ENCODE measurements at places on chromosomes 16 and 17.

GRCh38 chr17:55086635-55087058, 118.1 kb downstream of the STXBP4 start:
- no peak for DNase-seq

- DNase-seq, result no peak
Observed at GRCh38 chr16:52707676-52708337, 160.9 kb upstream of the TOX3 start.

DNA sequence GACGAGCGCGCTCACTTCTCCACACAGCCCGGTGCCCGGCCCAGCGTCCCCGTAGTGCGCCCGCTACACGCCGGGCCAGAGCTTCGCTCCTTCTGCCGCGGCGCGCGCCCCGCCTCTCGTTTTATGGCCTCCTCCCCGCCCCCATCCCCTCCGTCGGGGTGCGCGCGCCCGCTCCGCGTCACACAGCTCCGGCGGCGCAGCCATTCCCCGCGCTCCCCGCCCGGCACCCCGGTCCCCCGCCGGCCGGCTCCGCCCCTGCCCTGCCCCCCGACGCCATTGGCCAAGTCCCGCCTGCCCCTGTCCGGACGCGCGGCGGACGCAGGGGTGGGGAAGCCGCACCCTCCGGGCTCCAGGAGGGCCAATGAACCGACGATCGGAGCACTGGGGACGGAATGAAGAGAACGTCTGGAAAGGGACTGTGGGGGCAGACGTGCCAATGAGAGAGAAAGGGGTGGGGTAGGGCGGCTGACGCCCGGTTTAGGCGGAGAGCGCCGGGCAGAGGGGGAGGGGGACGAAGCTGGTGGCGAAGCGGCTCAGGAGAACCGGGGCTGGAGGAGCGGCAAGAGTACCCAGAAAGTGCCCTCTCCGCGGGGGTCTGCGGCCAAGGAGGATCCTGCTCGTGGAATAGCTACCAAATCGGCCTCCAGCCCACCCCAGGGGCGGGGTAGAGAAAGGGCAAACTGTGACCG, at the start of gene TOB1:
TSS of gene TOB1 (minus strand) at position 94 of the 689 bp plus-strand sequence. CDS start 2,337 bp downstream, outside the sequence.
- peak; percentile 98 for DNase-seq

GRCh38 chr17:34360601-34361270, 2.3 kb downstream of the CCL1 start:
- DNase-seq, result no peak

GRCh38 chr17:80071116-80071841, 30.1 kb upstream of the GAA start:
- no peak for DNase-seq

GRCh38 chr16:58337090-58337444, 42.2 kb upstream of the PRSS54 start:
- no peak for DNase-seq

DNA sequence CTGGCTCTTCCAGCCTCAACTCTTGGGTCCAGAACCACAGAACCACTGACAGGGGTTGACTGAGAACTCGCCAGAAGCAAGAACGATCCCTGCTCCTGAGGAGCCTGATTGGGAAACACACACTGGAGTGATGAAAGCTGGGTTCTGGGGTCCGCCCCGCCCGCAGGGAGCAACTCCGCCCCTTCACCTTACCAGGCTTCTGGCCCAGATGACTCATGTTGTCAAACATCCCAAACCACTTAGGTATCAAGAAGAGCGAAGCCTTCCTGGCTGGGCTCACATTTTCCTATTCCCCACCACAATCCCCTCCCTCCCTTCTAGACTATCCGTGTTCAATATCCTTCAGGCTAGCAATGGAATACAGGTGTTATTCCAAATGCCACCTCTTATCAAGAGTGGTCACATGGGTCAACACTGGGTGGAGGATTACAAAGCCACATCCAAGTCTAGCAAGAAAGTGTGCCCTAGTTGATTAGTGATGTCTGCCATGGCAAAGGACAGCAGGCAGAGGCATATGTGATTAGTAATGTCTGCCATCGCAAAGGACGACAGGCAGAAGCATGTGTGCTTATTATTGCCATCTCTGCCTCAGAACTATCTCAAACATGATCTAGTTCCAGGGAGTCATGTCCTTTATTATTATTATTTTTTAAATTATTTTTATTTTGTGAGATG, 70.5 kb downstream of the TIMM22 start:
- DNase-seq, result no peak

DNA sequence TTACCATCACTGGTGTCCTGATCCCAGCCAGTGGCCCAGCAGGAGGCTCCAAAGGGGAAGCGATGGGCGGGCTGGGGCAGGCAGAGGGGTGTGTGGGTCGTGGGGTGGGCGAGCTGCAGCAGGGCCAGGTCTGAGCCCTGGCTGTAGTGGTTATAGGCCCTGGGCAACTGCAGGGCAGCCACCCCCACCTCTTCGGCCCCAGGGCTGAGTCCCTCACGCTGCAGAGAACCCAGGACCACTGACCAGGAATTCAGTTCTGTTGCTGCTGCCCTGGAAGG, 2.2 kb downstream of the PRSS53 start:
- no peak for DNase-seq

GRCh38 chr16:3780570-3780969, 63.2 kb upstream of the TRAP1 start:
- peak; percentile 11 for DNase-seq

GRCh38 chr17:21039839-21040575, 2.8 kb downstream of the USP22 start:
- peak; percentile 57 for DNase-seq
